ENCODE measurements at places on chromosomes 6 and 20. TPM values are rescaled to one million over a fixed set of nuclear protein-coding genes. Genes with fewer than 3 reads are reported as not detected.

Gene PNPLA1
- total RNA-seq, result not detected

Gene PLN
- 0.27 TPM for total RNA-seq

Gene CNBD2
- 2.2 TPM for total RNA-seq

Gene LY86
- not detected for total RNA-seq

Gene PACRG
- total RNA-seq, result 2.9 TPM

Gene PTCRA
- not detected for total RNA-seq

Gene MATN4
- total RNA-seq, result not detected

Gene SEMG1
- total RNA-seq, result not detected

Gene FGD2
- total RNA-seq, result not detected

Gene MAPK13
- 2.3 TPM for total RNA-seq

Gene TMEM14A
- total RNA-seq, result 16.3 TPM

Gene C6orf58
- total RNA-seq, result not detected

Gene MUCL3
- total RNA-seq, result under 0.01 TPM

Gene ZNF341
- 0.90 TPM for total RNA-seq

Data from fibroblast of the aortic adventitia (primary cell).